ENCODE measurements at places on chromosomes 7 and 10.

DNA sequence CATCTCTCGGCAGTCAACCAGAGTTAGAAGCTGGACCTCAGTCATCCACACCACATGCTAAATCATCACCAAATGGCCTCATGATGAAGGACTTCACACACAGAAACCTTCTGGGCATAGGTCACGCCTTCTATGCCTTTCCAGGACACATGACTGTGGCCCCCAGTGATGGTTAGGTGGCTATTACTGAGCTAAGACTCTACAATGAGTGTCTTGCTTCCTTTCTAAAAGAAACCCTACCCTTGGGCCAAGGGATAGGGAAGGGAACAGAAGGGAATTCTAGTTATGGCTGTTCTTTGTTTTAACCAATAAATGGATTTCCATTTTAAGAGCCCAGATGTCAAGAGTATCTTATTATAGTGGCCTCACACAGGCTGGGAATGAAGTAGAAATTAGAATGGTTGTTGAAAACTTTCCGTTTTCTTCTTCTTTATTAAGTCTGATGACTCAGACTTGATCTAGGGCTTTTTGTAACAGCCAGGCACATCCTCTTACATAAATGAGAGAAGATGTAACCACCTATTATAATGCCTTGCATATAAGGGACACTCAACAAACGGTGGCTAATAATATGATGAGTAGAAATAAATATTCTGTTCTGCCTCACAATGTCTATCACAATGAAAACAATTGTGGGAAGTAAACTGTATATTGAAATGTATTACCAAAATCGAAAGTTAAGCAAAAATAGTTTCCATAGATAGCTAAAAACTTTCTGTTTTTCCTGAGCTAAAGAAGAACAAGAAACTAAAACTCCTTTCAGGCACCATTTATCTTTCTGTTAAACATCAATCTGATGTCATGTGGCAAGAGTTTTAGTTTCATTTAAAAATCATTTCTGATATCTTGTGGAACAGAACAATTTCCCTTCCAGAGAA is 62.5 kb upstream of the TOMM7 start:
- no peak for DNase-seq

GRCh38 chr10:17742918-17743317 is 9.1 kb upstream of the TMEM236 start:
- peak; percentile 62 for DNase-seq

- DNase-seq: no peak
Measured at GRCh38 chr10:24340883-24341282, 131.9 kb downstream of the KIAA1217 start.

- DNase-seq: no peak
Measured at GRCh38 chr7:43725251-43725650, 4.1 kb downstream of the COA1 start.

GRCh38 chr10:77377034-77377433 is 260.6 kb downstream of the KCNMA1 start:
- DNase-seq: no peak

DNA sequence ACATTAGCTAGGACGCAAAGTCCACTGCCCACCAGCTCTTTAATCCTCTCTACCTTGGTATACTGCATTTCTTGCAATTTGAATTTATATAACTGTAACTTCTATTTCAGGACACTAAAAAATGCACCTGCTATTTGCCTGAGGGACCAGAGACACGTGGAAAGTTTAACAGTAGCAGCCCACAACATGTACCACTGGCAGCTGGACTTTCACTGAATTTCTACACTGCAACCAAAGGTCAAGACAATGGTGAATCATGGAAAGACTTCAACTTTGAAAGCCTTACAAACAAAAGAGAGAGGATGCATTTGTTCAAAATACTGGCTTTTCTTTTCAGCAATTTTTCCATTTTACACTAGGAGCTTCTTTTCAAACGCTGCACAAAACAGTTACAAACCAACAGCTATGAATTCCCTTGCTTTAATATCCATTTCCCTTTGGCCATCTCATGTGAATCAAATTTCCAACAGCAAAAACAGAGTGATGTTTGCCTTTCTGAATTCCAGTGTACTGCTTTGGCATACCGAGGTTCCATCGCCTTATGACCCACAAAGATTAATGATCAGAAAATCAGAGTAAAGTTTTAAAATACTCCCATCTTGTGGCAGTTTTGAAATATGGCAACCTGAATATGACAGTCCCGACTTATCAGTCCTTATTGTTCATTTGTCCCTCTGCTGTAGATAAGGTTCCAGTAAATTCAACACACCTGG is 29.9 kb upstream of the HNRNPH3 start:
- DNase-seq: no peak
